ENCODE measurements at places on chromosomes 7 and 10.

GRCh38 chr7:112262855-112263487, 56.5 kb downstream of the ZNF277 start:
- DNase-seq = no peak

DNA sequence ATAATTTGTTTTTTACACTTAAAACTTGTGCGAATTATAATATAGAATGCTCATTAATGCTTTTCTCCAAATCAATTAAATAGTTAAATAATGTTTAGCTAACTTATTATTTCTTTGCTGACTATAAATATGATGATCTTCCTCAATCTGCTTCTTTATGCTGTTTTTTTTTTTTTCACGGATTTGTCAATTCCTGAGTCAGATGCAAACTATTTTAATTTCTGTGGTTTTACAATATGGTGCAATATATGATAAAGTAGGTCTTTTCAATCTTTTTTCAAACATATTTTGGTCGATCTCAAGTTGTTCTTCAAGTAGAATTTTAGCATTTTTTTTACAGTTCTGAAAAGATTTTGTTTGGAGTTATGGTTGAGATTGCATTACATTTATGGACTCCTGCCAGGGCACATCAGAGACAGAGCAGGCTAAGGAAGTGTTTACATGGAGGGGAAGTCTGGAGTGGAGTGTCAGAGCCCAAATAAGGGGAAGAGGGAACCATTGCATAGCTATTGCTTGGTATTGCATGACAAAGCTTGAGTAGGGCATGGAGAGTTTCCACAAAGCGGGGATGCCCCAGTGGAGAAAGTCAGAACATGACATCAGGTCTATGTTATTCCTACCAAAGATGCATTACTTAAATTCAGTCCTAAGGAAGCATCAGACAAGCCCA, 204.4 kb downstream of the OTUD1 start:
- DNase-seq = no peak

GRCh38 chr7:29565982-29566746, 2.5 kb downstream of the PRR15 start:
- no peak for DNase-seq

DNA sequence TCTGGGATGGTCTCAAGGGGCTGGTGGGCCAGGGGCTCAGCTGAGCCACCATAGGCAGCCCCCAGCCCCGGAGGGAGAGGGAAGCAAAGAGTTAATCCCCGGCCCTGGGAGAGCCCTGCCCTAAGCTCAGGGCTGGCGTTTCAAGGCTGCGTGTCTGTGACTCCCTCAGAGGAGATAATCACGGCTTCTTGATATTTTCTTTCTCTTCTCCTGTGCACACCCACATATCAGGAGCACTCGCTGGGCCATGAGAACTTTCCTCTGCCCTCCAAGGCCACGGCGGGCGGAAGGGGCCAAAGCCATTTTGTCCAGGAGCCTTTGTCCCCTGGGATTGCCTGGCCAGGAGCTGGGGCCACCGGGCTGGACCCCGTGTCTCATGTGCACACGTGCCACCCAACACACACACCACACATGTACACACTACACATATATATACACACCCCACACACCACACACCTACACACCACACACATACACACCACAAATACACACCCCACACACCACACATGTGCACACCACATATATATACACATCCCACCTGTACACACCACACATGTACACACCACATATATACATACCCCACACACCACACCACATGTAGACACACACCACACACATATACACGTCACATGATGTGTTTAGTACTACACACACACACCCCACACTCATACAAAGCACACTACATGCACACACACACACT, 16.9 kb downstream of the VENTX start:
- no peak for DNase-seq

DNA sequence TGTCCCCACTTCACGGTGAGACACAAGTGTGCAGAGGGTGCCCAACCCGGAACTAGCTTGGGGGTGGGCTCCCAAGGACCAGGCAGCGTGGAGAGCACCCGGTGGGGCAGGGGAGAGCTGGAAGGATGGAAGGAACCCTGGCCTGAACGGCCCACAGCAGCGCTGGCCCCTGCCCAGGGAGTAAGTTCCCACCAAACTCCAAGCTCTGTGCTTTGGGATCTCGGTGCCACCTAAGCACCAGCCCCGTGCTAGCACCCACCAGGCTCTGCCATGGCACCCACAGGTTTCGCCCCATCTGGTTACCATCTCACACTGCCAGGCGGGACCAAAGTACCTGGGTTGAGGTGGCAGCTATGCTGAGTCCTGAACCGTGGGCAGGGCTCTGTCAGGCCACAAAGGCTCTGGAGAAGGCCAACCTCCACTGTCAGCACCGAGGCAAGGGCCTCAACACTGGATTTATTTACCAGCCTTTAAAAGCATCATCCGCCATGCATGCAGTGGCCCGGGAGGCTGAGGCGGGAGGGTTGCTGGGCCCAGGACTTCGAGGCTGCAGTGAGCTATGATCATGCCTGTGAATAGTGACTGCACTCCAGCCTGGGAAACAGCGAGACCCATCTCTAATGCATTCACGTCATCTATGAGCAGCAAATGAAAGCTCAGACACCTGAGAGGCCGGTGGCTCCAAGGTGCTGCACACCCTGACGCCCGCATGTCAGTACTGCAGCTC, 16.0 kb downstream of the GPER1 start:
- DNase-seq = no peak

- peak; percentile 82 for DNase-seq
Observed at GRCh38 chr10:133329491-133330202, 7.0 kb downstream of the CALY start.
